ENCODE measurements at places on chromosomes 16 and 17.

DNA sequence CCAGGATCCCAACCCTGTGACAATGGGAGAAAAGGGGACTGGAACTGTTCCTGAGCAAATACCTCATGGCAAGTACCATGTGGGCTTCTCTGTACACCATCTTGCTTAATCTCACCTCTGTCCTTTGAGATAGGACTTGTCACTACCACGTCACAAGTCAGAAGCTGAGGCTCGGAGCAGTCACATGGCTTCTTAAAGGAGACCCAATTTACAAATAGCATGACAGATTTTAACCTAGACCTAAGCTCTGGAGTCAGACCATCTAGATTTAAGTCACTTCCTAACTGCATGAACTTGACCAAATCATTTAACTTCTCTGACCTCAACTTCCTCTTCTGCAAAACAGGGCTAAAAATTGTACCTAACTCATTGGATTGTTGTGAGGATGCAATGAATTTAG lies 36.0 kb upstream of the CCL1 start:
- DNase-seq, result peak; percentile 86

- no peak for DNase-seq
Measured at GRCh38 chr17:19327031-19327783, 35.3 kb downstream of the B9D1 start.

GRCh38 chr16:50428116-50428515 lies 59.3 kb upstream of the BRD7 start:
- DNase-seq, result no peak

GRCh38 chr16:23905027-23905426 lies 69.2 kb downstream of the PRKCB start:
- no peak for DNase-seq

DNA sequence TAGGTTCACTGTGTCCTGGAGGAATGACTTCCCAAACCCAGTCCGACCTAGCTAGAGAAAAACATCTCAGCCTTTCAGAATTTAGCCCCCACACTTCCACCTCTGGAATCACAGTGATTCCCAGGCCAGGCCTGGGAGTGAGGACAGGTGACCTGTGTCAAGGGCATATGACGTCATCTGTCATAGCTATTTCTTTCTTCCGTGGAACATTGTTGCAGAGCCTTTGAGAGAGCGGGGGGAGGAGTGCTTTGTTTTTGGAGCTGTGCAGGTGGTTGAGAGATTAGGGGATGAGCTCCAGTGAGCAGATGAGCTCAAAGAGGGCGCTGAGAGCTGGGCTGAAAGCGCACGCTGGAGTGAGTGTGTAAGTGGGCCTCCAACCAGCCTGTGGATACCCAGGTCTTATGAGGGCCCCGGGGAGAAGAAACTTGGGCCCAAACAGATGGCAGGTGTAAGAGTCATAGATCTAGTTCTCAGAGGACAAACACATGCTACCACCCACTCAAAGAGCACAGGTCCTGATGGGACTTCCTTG lies 344.8 kb downstream of the SNX29 start:
- DNase-seq, result no peak

- no peak for DNase-seq
Measured at GRCh38 chr16:53042235-53042701, 10.4 kb downstream of the CHD9NB start.

DNA sequence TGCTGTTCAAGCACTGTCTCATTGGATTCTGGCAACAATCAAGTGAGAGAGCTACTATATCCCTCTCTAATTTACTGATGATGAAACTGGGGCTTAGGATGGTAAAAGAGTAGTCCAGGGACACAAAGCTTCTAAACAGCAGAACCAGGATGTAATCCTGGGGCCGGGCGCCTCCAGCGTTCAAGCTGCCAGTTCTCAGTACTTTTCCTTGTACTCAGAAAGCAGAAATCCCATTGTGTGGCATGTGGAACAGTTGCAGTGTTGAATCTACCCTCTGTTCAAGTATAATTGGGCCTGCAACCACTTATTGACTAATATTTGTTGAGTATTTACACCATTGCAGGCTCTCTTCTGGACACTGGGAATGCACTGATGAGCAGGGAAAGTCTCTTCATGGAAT lies 14.5 kb upstream of the CDH13 start:
- DNase-seq, result no peak

- DNase-seq, result no peak
Measured at GRCh38 chr17:20721171-20721570, 141.6 kb downstream of the CDRT15L2 start.

GRCh38 chr16:57204675-57205074 lies 18.5 kb downstream of the RSPRY1 start:
- DNase-seq, result no peak

DNA sequence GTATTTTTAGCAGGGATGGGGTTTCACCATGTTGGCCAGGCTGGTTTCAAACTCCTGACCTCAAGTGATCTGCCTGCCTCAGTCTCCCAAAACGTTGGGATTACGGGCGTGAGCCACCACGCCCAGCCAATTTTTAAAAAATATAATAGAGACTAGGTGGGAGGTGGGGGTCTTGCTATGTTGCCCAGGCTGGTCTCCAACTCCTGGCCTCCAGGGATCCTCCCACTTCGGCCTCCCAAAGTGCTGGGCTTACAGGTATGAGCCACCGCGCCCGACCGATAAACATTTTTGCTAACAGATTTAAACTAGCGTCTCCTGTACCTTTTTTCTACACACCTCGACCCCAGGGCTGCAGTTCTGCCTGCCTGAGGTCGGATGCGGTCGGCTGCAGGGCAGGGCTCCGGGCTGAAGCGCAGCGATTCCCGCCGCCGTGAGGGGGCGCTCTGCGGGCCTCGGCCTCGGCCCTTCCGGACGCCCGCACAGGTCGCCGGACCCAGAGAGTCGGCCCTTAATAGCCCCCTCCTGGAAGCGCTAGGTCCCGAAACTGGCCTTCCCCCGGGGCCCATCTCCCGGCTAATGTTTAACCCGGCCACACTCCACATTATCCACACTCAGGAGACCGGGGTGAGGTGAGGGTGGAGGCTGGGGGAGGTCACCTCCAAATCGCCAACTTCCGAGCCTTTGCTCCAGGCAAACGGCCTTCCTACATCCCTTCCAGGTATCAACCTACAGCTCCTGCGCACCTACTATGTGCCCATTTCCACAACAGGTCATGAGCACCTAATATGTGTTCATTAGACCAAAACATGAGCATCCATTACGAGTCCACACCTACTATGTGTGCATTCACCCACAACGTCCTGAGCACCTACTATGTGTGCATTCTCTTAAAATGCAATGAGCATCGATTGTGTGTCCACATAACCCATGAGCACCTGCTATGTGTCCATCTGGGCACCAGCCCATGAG lies 2.0 kb upstream of the GLIS2 start:
- DNase-seq, result peak; percentile 63

- no peak for DNase-seq
Measured at GRCh38 chr17:78530675-78531074, 46.5 kb downstream of the DNAH17 start.

DNA sequence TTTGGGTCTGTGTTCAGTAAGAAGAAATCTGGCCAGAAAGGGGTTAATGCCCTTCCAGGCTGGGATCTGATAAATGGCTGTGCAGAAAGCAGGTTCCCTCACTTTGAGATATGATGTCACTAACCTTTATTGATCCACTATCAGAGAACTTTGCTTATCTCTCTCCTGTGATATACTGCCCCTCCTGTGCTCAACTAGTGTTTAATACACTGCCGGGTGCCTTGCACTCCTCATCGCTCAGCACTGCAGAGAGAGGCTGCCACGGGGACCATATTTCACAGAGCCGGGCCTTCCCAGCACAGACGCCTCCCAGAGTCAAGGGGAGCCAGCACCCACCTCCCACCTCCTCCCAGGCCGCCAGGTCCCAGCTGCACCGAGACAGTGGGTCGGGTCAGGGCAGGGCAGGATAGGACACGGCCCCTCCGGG lies 20.2 kb downstream of the ZFHX3 start:
- no peak for DNase-seq

- no peak for DNase-seq
Measured at GRCh38 chr17:35214192-35214591, 20.0 kb upstream of the SLC35G3 start.

- DNase-seq, result no peak
Measured at GRCh38 chr16:72901000-72901627, 146.8 kb downstream of the ZFHX3 start.

DNA sequence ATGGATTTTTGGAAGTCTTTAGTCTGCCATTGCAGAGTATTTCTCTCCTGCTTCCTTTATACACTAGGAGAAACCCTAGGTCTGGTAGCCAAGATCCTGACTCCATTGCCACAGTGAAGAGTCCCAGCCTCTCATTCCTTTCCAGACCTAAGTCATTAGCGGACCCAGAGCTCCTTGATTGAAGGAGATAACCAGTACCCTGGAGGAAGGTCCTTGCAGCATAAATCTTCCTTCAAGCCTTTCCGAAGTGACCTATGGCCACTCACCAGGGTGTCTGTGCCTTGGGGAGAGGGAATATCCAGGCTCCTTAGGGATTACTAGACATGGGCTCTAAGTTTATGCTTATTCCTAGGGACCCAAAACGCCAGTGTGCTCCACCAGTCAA lies 35.8 kb downstream of the BCL7C start:
- no peak for DNase-seq

DNA sequence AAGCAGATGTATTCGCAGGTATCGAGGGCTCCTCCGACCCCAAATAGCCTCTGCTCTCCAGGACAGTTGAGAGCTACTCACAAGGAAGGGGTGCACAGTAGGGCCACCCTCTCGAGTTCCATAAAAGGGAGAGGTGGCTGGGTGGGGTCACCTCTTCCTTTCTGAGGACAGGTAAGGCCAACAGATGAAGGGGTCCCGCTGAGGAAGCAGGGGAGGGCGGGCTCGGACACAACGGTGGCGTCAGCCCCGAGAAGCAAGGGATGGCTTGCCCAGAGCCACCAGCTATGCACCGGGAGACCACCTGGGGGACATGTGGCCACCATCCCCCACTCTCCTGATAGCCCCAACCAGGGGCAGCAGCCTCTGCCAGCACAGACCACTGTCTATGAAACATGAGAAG lies 15.1 kb upstream of the CYTH1 start:
- no peak for DNase-seq

DNA sequence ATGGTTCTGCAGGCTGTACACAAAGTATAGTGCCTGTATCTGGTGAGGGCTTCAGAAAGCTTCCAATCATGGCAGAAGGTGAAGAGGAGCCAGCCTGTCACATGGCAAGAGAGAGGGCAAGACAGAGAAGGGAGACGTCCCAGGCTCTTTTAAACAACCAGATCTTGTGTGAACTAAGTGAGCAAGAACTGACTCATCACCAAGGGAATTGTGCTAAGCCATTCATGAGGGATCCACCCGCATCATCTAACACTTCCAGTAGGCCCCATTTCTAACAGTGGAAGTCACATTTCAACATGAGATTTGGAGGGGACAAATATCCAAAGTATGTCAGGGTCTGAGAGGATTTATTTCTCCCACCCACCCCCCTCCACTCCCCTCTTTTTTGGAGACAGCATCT lies 56.2 kb upstream of the ELAC2 start:
- DNase-seq, result no peak

GRCh38 chr16:46748775-46749705 lies 896 bp upstream of the MYLK3 start:
- no peak for DNase-seq

- DNase-seq, result no peak
Measured at GRCh38 chr17:55660178-55660886, 62.3 kb downstream of the TMEM100 start.

GRCh38 chr17:14843086-14843795 lies 421.9 kb downstream of the PMP22 start:
- no peak for DNase-seq

Data from inflammatory macrophage (primary cell).